ENCODE measurements at places on chromosomes 2 and 18.

DNA sequence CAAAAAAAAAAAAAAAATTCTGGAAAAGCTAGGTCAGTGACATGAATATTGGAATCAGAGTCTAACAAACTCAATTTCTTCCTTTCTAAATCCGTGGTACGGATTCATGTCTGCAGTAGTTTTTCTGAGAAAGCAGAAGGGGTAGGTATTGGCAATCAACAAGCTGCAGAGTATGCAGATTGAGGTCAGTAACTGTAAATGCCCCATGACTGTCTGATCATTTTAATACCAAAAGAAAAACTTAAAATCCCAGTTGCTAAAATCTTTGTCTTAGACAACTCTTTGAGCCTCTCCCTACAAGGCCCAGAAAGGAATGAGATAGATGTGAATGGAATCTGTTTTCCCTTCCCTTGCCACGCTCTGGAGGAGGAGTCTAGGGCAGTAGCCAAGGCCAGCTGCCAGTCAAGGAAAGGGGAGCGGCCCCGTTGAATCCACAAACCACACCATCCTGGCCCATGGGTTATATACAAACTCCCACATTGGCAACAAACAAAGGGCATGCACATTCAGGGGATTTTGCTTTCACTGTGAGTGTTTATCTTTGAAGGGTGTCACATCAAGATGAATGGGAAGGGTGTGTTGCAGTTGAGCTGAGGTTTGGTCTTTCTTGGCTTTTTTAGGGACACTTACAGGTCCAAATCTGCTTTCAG, 6.1 kb upstream of the CASP8 start:
- peak; percentile 26 for DNase-seq

DNA sequence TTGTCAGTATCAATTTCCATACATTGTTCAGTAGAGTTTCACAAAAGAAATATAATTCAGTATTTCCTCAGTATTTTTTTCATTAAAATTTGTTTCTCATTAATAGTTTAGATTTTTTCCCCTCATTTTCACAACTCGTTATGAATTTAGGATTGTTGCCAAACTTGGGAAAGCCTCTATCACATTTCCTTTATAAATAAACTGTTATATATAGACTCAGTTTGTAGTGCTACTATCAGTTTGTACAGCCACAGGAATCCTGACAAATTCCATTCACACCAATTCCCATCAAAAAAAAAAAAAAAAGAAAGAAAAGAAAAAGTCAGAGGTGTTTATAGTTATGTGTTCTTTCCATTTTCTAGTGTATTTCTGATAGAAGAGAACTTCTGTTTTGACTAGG, 123.3 kb upstream of the DCC start:
- no peak for DNase-seq

DNA sequence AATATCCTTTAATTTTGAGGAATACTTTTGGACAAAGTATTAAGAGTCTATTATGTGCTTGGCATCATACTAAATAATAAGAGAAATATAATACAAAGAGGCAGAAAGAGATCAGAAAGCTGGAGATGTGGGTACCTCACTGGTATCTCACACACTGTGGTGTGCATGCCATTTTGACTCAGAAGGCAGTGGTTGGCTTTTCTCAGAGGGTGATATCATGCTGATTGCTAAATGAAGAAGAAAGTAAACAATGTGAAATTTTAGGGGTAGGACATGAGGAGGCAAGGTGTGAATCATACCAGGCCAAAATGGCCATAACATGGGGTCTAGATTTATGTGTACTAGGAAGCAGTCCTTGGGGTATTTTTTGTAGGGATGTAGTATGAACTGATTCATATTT, 16.6 kb upstream of the SPOPL start:
- DNase-seq = no peak

DNA sequence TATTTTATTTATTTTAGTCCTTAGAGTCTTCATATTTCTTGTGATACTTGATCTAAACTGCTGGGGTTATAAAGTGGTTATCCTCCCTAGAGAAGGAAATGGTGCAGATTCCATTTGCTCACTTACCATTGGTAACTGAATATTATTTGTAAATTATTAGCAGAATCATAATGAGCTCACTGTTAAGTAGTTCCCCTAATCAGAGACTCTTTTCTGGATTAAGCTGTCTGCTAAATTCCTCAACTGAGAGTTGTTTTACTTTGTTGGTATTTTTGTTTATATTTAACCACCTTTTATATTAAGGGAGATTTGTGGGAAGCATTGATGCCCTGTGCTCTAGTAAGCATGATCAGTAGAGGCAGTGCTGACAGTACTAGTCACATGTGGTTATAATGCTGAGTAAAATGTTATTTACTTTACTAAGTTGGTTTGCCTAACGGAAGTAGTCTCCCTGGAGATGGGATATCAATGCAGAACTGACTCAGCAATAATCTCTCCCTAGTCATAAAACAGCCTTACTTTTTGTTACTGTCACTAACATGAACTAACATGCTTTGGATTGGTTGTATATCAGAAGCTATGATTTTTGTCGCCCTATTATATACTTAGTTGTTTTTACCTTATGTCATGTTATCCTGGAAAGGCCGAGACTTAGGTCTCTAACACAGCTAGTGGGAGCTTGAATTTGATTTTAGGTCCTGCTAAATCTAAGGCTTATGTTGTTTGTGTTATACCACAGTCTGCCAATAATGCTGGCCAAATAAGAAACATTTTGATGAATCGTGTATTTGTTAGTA, 166.7 kb downstream of the MCFD2 start:
- DNase-seq = no peak

DNA sequence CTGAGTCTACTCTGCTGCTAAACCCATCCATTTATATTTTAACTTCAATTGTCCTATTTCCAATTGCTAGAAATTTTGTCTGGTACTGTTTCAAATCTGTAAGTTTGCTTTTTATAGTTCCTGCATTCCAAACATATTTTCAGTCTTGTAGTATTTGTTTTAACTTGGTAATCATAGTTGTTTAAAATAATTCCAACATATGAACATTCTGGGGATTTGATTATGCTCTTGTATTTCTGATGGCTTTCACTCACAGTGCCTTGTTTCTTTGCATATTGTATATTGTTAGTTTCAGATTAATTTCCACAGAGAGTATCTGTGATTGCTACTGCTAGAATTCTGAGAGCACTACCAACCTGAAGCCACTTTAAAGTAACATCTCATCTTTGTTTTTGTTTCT, 202.4 kb downstream of the ETAA1 start:
- no peak for DNase-seq

DNA sequence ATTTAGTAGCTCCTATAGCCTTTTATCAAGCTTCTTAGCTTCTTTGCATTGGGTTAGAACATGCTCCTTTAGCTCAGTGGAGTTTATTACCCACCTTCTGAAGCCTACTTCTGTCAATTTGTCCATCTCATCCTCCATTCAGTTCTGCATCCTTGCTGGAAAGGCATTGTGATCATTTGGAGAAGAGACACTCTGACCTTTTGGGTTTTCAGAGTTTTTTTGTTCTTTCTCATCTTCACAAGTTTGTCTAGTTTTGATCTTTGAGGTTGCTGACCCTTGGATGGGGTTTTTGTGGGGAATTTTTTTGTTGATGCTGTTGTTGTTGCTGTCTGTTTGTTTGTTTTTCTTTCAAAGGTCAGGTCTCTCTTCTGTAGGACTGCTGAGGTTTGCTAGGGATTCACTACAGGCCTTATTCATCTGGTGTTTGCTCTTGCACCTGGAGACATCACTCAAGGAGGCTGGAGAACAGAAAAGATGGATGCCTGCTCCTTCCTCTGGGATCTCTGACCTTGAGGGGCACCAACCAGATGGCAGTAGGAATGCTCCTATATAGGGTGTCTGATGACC, 13.9 kb upstream of the TANK start:
- DNase-seq = no peak

DNA sequence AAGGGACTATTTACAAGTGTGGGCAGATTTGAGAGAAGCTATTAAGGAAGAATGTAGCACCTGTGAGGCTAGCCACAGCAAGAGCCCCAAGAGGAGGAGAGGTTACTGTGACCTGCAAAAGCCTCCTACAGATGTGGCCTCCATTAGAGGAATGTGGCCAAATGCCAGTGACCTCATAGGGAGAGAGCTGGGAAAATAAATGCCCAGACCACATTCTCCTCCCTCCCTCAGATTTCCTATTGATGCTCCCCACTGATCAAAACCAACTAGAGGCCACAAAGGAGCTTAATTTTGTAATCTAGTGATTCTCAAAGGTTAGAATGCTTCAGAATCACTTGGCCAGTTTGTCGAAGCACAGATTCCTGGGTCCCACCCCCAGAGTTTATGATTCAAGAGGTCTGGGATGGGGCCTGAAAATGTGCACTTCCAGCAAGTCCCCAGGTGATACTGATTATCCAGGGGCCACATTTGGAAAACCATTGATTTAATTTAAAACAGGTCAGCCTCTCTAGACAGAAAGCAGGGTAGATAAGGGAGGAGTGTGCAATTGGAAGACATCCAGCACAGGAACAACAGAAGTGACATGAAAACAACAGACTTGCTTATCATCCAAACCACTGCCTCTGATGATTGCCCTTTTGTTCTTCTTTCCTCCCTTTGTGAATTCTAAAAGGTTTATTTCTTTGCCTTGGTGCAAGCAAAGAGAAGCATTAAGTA, 61.2 kb upstream of the RBBP8 start:
- no peak for DNase-seq

GRCh38 chr2:58027029-58027428, 19.6 kb upstream of the VRK2 start:
- no peak for DNase-seq

DNA sequence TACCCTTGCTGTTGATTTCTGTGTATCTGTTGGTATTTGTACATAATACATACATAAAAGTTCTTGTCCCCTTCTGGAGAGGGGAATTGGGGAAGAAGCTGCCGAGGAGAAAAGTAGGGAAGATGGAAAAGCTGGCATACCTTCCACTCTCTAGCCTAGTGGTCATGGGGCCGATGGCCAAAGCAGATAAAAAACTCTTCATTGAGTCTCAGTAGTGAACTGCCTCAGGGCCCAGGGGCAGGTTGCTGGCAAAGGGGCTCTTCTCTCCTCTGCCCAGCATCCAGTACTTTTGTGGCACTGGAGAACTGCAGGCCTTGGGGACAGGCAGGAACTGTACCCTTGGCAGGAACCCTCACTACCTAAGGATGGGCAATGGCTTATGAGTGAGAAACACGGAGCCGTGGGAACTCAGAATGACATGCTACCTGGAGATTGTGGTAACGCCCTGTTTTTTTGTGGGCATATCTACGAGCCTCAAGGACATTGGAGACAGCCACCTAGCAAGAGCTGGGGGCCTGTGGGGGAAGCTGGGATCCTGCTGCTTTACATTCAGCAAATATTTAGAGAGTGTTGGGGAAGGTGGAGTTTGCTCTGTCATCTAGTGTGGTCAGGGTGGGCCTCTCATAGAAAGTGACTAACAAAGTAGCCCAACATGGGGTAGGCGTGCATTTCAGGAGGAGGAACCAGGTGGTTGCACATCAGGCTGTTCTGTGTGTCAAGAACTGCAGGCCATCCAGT, 22.6 kb upstream of the ITGB6 start:
- no peak for DNase-seq

GRCh38 chr2:215328066-215328465, 16.2 kb downstream of the ATIC start:
- DNase-seq = no peak

- DNase-seq = no peak
Observed at GRCh38 chr2:236265675-236266074, 1.5 kb upstream of the ASB18 start.

DNA sequence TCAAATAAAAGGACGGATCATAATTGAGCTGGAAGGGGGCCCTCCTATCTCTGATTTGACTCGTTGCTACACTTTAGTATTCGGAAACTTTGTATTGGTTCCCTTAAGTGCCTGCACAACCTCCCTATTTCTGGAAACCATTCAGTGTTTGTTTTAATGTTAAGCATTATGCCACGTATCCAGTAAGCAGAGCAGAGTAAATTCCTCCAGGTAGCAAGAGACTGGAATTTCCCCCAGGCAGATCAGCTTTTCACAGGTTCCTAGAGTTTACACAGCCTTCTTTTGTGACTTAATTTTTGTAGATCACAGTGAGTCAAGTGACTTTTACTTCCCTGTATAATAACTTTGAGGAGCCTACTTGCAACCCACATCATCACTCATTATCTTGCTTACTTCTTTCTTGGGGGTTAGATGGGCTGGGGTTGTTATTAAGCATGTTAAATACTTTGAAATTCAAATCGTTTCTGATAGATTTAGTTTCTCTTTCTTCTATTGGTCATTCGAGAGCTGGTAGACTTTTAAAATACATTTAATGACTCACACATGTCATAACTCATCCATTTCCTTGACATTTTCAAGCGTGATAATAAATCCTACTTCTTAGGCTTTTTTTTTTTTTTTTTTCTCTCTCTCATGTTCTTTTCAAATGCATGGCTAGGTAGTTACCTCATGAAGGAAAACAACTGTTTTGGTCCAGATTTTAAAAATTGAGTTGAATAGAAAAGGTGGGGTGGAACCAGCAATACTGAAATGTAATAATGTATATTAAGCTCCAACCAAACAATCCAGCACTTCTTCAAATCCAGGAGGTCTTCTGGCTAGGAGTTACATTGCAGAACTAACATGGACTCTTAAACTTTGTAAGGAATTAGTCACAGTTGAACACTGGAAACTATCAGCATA, 219.3 kb downstream of the NEDD4L start:
- no peak for DNase-seq
